Inflammatory macrophage treated with lipopolysaccharide for 4 hours (primary cell): ENCODE measurements at places on chromosomes 3 and 15.

DNA sequence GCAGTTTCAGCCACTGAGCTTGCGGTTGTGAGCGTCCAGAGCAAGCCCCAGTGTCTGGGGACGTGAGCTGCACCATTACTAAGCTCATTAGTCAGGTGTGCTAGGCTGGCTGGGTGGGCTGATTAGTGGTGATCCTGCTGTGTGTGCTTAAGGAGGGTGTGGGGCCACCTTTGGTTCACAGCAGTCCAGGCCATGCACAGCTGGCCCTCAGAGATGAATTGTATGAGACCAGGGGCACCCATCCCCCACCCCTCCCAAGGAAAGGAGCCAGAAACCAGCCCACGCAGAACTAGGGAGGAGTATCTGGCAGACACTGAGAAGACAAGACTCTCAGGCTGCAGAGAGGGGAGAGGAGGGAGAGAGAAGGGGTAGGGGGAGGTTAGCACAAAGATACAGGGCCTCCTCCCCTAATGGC, 3.8 kb downstream of the TYRO3 start:
- no peak for DNase-seq

- DNase-seq: no peak
Observed at GRCh38 chr3:39965461-39965860, 156.1 kb downstream of the MYRIP start.

GRCh38 chr15:94848054-94848453, 616.7 kb downstream of the MCTP2 start:
- DNase-seq: no peak

GRCh38 chr3:69433969-69434325, 48.1 kb upstream of the FRMD4B start:
- peak; percentile 74 for DNase-seq

DNA sequence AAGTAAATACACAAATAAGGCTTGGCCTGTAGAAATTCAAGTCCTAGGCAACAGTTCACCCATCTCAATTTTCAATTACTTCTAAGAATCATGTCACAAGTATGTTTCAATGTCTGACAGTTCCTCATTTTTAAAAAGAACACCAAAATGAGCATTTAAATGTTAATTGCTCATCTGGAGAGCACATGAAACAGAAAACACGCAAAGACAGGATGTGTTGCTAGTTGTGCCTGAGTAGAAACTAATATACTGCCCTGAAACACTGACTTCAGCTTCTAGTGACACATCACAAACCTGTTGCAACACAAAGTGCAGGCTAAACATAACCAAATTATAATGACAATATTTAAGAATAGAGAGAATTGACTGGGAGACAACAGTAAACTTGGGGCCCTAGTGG, 167.3 kb upstream of the THBS1 start:
- peak; percentile 90 for DNase-seq

DNA sequence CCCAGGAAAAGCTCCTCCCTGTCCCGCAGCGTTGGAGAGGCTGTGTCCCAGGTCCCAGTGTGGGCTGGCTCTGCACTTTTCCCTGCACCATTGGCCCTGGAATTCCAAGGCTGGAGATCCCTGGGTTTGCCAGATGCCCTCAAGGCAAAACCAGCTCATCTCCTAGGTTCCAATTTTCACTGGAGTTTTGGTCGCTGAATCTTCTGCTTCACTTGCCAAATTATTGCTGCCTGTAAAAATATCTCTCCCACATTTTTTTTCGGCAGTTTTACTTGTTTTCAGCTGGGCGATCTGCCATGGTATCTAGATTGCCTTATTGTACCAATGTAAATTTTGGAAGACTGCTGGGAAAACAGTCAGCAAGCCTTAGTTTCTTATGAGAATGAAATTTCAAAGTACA, 150.9 kb upstream of the ATP10A start:
- DNase-seq: no peak
